ENCODE measurements at places on chromosomes 12 and 14.
A peak's percentile ranks its signal among the peaks of the same experiment; 100 is the strongest.

DNA sequence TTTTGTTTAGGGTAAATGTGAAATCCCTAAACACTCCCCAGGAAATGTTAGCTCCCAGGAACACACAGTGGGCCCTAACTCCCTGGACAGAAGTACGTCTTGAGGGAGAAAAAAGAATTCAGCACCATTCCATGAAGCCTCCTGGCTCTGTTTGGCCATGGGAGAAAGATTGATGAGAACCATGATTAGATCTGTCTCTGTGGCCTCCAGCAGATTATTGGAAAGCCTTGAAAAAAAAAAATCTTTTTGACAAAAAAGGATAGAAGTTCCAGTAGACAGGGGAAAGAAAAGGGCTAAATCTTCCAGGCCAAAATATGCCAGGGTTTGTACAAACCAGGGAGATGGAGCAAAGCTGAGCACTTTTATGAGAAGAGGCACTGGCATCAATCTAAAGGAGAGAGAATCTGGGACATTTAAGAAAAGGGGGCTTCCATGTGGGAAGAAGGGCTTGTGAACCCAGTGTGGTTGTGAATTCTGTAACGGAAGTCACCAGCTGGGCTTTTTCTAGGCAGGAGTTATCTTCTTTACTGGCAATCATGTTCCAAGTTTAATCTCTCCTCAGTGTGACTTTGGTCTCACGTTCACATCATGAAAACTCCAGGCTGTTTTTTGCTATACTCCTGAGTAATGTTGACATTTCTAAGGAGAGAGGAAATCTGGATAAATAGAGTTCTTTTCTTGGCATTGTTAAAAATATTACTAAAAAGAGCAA, 426.7 kb downstream of the RAD51B start:
- DNase-seq = no peak

GRCh38 chr14:20460458-20461224, 593 bp downstream of the PIP4P1 start:
- DNase-seq = peak; percentile 80

DNA sequence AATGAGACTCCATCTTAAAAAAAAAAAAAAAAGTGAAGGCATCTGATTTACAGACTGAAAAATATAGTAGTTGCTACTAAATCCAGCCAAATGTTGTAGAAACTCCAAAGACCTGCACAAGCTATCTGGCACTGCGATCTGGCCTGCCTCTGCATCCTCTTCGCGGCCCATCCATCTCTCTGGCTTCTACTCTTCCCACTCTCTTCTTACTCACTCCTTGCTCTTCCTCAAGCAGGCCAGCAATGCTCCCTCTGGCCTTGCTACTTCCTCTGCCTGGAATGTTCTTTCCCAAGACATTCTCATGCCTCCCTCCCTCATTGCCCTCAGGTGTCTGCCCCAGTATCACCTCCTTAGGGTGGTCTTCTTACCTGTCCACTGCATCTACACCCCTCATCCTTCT, 9.7 kb upstream of the CRY1 start:
- no peak for DNase-seq

DNA sequence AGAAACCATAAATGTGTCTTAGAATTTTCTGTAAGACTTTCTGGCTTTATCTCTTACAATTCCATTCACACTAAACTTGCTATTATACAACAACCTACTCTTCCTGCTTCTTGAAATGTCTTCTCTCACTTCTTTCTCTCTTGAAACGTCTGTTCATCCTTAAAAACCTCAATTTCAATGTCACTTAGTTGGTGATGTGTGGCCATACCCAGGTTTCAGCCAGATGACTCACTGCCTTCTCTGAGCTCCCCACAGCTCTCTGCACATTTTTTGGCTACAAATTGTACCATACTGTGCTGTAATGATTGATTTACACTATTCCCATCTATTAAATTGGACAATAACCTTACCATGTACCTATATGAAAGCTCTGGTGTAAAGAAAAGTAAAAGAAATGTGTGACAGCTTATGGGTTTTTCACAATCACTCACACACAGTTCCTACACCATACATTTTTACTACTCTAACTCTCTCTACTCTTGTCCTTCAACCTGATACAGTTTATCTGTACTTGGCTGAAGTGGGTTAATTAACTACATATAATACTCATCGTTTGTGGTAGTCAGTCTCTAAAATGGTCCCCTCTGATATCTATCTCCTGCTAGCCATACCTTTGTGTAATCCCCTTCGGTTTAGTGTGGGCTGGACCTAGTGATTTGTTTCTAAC, 222.1 kb downstream of the NELL2 start:
- DNase-seq = no peak

DNA sequence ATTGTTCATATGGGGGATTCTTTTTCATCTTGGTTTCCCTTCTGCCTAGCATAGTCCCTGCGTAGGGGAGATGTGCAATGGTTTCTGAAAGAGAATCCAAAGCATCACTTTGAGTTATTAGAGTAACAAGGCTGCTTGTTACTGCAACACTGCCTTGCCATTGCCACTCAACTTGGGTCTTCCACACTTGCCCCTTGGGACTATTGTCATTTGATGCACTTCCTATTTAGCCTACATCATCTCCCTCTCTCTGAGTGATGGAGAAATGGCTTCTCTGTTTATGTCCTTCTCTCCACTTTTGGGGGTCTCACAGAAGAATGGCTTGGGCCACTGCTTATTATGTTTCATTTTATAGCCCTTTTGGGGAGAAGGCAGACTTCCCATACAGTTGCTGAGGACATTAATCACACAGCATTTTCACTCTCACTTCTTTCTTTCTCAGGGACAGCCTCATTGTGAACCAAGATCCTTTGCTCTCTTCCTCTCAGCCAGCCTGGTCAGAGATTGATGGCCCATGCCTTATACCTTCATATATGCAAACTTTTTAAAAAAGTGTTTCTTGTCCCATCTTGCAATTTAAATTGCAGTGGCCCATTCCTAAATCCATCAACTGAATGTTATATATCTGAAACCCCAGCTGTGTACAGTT, 50.8 kb upstream of the POC1B start:
- DNase-seq = no peak

DNA sequence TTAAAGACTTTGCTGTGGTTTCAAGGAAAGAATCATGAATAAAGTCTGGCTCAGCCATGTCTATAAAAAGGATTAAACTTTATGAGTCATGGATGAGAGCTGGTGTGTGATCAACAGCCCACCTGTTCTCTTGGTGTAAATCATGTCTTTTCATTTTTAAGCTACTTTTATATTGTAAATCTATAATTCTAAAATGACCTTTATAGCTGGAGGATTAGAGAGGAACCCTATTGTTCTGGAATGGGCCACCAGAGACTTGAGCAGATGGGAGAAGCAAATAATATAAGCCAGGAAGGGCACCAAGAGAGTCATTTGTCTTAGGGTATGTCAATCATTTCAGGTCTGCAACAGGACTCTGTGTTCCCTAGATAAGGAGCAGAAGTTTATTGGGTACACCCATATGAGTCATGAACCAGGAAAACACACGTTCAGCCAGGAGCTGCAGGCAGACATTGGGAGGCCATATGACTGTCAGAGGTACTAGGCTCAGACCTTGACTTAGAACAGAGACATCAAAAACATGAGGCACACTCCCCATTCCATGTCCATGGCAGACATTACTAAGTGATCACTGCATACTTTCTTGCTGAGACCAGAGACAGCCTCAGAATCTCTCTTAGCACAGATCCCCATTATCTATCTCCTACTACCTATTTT, 49.3 kb downstream of the NDUFA12 start:
- DNase-seq = no peak

- no peak for DNase-seq
Measured at GRCh38 chr12:76571256-76571655, 11.7 kb upstream of the OSBPL8 start.

DNA sequence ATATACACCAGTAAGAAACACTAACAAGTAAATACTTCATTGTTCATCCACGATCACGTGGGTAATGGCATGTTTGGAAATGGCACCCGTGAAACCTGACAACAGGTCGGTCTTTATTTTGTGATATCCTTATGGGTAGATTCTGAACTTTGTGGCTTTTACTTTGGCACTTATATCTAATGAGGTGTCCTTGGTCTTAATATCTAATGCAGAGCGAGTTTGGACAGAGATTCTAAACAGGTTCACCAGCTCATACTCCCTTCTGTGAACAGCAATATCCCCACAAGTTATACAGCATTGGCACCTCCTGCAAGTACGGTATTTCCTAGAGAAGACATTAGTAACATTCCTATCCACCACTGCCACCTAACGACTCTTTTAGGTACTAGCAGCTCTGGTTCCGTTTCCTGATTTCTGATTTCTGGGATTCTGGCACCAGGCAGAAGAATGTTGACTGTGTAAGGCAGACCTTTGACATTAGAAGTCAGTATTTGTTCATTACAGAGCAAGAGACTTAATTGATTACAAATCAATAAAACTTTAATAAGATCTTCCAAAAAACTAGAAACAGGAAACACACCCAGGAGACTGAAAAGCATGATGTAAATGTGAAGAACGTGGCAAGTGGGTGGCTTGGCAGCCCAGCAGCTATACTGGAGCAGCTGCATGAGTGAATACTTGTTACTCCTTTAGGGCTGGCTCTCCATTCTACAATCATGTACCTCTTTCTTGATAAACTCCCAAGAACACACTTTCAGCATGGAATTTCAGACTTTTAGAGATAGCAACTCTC, 2.5 kb downstream of the ANG start:
- peak; percentile 78 for DNase-seq

DNA sequence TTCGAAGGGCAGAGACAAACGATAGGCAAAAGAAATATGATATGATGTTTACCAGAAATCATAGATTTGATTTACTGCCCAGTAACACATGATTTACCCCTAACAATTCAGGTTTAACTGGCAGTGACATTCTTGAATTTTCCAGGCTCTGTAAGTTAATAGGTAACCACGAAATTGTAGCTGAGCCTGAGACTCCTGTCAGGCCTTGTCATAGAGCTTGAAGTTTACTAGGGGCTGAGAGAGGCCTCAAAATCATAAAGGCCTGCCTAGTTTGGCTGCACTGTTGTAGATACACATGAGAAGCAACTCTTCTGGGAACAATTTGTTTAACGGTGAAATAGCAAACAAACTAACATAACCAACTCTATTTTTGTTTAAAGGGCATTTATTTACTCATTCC, 3.3 kb downstream of the ERP27 start:
- DNase-seq = no peak
